ENCODE measurements at places on chromosomes 13 and 19.

DNA sequence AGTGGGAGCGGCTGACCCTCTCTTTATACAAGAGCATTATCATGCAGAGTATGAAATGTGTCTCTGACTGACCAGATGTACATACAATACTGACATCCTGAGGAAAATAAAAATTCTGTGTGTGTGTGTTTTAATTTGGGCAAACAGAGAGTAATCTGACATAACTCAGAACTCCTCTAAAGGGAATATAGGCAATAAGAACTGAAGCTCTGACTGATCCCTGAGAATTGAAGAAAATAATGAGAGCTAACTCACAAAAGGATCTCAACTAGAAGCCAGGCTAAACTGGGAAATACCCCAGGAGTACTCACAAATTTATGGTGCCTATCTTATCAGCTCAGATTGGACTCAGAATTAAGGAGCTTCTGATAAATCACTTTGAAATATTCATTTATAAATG lies 539.9 kb downstream of the OLFM4 start:
- no peak for DNase-seq

- no peak for DNase-seq
Measured at GRCh38 chr19:39738814-39739213, 985 bp upstream of the CLC start.

DNA sequence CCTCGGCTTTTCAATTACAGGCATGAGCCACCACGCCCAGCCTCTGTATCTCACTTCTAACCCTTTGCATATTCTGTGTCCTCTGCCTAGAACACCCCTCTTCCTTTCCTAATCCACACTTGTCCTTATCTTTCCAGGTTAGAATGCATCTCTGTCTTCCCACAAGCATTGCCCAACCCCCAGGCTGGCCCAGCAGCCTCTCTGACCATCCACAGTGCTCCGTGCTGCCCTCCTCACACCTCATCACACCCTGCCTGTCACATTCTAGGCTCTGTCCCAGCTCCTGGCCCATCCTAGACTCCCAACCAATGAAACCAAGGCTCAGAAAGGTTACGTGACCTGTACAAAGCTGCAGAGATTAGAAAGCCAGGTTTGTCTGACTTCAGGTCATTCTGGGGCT lies 11.3 kb downstream of the JAK3 start:
- no peak for DNase-seq

DNA sequence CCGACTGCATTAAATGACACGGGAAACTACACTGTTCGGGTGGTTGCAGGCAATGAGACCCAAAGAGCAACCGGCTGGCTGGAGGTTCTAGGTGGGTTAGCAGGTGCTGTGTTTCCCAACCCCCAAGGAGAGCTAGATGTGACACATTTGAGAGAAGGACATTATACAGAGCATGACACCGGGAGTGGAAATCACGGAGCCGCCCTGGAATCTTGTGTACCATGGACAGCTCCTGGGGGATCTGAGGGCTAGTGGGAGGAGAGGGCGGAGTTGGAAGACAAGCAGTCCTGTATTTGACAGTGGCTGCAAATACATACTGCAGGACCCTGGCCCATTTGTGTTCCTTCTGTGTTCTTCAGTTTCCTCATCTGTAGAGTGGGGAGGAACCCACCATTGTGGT lies 2.3 kb downstream of the CEACAM18 start:
- no peak for DNase-seq

GRCh38 chr13:46688306-46688705 lies 108.7 kb downstream of the ESD start:
- no peak for DNase-seq

DNA sequence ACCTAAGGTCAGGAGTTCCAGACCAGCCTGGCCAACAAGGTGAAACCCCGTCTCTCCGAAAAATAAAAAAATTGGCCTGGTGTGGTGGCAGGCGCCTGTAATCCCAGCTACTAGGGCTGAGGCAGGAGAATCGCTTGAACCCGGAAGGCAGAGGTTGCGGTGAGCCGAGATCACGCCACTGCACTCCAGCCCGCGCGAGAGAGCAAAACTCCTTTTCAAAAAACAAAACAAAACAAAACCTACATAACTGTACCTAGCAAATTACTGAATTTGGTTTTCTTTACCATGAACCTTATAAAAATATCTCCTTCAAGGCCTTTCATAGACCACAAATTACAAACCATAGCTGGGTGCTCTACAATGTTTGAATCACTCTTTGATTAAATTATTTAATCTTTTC lies 760 bp downstream of the ZNF91 start:
- DNase-seq: no peak

DNA sequence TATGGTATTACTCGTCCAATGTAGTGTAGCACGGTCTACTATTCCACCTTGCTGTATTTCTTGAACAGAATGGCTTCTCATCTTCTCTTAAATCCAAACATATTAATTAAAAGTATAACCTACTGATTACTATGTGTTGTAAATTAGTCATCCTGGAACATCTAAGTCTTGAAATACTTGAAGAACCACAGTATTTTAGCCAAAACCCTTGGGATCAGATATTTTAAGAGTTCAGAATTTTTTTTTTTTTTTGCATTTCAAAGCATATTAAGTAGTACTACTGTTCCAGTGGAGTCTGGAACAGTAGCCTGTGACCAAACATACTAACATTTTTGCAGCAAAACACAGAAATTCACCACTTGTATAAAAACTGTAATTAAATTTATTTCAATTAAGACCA lies 30.1 kb downstream of the ZC3H13 start:
- no peak for DNase-seq

DNA sequence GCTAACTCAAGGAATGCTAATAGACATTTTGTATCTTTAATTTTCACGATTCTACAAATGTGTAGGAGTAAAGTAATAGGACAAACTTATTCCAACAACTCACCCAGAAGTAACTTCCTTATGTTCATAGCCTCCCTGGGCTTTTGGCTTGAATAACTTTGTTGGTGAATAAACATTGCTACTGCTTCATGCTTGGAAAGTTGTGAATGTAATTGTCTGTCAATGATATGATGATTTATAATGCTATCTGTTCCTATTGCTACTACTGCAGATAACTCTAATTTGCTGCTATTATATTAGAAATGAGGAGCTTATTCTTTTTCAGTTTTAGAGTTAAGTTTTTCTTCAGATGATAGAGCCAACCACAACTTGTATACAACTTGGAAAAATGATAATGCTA lies 307.7 kb downstream of the PCDH9 start:
- DNase-seq: no peak

GRCh38 chr13:40910324-40911050 lies 108.6 kb downstream of the ELF1 start:
- no peak for DNase-seq

GRCh38 chr19:44741841-44742329 lies 6.6 kb upstream of the BCL3 start:
- DNase-seq: peak; percentile 36

GRCh38 chr13:28324181-28324789 lies 170.6 kb downstream of the FLT1 start:
- no peak for DNase-seq

GRCh38 chr19:35216016-35216832 lies 12.3 kb downstream of the FAM187B start:
- no peak for DNase-seq

GRCh38 chr19:11418549-11419506 lies at the start of gene RGL3:
Gene RGL3 (minus strand): TSS chr19:11419314. CDS start chr19:11419278, 36 bp downstream.
- DNase-seq: no peak

DNA sequence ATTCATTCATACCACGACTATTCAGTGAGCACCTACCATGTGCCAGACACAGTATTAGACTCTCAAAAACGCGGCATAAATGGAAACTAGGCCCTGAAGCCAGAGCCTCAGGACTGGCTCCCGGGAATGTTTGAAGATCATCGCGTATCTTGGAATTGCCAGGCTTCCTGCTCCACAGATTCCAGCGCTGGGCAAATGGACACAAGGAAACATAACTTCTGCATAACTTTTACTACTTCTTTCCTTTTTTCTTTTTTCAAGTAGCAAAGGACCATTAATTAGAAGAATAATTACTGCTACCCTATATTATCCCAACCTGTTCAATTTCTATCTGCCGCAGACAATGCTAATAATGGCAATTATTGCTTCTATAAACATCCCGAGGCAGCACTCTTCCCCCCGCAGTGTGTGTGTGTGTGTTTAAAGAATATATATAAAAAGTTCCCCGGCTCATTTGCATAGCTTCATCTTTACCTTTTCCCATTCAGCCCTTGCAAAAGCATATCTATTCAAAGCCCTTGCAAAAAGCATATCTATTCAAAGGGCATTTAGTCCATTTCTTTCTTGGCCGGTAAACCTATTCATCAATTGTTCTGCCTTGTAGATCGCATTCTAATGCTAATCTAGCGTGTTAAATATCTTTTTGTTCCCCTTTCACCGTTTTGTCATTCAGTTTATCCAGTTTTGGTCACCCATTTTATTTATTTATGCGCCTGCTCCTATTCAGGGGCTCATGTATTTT lies 6.1 kb downstream of the SOX21 start:
- no peak for DNase-seq

GRCh38 chr13:67493835-67494234 lies 263.7 kb upstream of the PCDH9 start:
- DNase-seq: no peak

DNA sequence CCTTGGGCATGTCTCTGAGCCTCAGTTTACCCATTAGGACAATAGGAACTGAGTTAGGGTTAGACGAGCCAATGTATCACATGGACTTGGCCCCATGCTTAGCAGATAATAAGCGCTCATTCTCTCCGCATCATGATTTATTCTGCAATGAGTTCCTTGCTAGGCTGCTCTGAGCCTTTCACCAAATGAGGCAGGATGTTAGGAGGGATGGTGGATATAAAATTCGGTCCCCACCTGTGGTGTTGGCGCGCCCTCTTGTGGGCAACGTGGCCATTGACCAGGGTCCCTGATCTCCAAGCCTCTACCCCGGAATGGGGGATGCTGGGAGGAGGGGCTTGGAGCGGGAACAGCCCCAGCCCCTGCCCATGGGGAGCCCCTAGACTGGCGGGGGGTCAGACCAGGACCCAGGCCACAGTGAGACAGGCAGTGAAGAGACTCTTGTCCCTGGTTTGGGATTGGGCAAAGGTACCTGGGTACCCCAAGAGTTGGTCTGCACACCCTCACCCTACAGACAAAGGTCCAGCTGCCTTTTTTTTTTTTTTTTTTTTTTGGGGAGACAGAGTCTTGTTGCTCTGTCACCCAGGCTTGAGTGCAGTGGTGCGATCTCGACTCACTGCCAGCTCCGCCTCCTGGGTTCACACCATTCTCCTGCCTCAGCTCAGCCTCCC lies 43.9 kb downstream of the CERS4 start:
- DNase-seq: no peak

- DNase-seq: no peak
Measured at GRCh38 chr19:13978351-13979243, 26.3 kb downstream of the DCAF15 start.

DNA sequence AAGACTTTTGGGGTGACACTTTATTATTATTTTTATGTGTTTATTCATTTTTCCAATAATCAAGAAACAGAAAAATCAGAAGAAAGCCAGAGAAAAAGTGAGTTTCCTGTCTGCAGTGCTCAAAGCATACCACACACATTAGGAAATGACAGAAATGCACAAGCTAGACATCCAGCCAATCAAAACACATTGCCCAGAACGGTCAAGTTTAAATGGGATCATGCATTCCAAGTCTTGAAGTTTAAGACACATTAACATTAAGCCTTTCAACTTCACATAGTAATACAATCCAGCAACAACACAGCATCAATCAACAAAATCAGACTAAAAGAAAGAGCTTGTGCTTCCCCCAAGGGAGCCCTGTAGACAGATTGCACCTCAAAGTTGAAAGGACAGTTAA lies 28.7 kb upstream of the MEDAG start:
- no peak for DNase-seq

DNA sequence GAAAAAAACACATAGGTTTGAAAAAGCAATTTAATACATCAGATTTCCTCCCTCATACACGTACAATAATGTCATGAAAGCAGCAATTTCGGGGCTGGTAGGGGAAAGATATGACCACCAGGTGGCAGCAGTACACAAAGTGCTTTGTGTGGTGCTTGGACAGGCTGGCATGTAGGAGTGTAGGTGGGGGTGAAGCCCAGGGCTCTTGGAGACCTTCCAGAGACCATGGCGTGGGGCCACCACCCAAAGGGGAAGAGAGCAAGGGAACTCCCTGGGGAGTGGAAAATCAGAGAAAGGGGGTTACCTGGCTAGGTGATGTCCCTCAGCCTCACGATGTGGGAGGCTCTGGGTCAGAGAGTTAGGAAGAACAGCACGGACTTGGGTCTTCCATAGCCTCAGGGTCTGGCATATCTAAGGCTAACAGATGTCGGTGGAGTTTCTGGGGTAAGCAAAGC lies 11.8 kb upstream of the CCNA1 start:
- no peak for DNase-seq

DNA sequence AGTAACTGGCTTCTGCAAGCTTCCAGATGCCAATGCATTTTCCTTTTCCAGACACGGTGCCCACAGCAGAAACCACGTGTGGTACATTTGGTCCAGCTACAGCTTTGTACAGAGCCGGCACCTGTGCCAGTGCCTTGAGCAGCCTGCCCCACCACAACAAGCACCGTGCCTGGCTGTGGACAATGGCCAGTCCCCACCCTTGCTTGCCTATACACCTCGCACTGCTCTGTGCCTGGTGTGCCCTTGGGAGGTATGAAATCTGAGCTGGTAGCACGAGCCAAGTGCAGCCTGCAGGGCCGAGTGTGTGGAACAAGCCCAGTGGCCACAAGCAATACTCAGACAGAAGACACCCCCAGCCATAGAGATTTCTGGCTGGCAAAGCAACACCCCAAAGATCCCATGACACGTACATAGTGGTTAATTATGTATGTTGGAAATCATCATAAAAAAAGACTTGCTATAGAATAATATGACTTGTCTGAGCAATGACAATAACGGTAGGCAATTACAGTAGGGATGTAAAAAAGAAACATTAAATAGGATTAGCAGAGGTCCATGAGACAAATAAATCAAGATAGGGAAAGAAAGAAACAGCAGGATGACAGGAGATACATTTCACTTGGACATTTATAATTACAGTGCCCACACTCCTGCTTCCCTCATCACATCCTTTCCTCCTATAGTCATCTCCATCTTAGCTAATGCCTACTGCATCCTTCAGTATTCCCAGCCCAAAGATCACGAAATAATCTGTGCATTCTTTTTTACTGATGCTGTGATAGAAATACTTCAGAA lies 1399.5 kb downstream of the PCDH9 start:
- no peak for DNase-seq

- no peak for DNase-seq
Measured at GRCh38 chr19:13866463-13867046, 10.4 kb upstream of the NANOS3 start.

DNA sequence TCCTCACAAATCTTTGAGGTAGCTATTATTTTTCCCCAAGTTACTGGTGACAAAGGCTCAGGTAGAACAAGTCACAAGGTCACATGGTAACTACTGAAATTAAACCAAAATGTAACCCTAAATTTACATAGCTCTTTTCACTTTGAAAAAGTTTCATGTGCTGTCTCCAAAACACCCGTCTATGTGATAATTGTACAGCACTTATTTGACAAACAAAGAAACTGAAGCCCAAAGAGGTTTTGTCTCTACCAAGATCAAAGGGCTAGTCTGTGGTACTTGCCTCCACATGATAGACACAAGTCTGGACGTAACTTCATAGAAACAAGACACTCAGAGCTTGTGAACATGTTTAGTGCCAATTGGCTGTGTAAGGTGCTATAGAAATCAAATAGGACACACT lies 108.3 kb downstream of the SACS start:
- DNase-seq: no peak

All from SIG-M5 (cell line).